ENCODE measurements at places on chromosomes 16 and 17.

GRCh38 chr17:63433746-63434591, 12.1 kb downstream of the CYB561 start:
- no peak for DNase-seq

DNA sequence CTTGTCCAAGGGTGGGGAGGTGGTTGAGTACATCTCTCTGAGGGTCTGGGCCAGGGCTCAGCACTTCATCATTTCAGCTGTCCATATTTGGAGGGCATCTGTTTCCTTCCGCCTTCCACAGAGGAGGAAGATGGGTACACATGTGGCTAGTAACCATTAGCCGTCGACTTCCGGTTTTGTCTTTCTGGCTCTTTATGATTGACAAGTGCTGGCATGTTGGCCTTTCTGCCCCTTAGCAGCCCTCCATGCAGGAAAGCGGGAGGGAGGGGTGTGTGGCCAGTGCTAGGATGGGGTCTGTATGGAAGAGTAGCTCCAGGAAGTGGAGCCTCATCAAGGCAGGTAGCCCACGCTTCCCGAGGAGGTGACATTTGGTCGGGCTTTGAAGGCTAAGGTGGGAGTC, 69.6 kb downstream of the RAI1 start:
- no peak for DNase-seq

- DNase-seq = no peak
Measured at GRCh38 chr17:73189417-73190099, 3.3 kb upstream of the COG1 start.

- DNase-seq = no peak
Measured at GRCh38 chr16:13068912-13069583, 167.7 kb downstream of the SHISA9 start.

DNA sequence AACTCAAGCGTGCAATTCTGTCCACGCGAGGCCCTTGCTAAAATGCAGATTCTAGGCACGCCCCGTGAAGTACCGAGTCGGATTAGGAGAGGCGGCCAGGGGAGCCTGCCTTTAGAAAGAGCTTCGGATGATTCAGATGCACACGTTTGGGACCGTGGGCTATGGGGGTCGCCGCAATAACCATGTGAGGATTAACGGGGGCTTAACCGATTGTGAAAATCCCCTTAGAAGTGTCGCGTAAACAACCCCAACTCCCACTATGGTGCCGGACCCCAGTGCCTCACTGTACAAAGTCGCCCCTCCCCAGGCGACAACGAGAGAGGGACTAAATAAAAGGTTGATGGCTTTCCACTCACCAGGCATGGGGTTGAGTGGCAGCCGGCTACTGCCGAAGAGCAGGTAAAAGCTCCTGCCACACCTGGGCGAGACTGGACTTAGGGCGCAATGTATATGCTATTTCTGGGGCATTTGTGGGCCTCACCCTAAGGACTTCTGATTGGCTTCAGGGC, 635 bp upstream of the SP2 start:
- DNase-seq = no peak

- no peak for DNase-seq
Measured at GRCh38 chr16:30352488-30353401, 2.4 kb downstream of the CD2BP2 start.

- no peak for DNase-seq
Measured at GRCh38 chr16:17585449-17586074, 114.8 kb upstream of the XYLT1 start.

GRCh38 chr17:29020576-29020975, 14.7 kb upstream of the SEZ6 start:
- DNase-seq = no peak

GRCh38 chr17:58344047-58344790, 7.8 kb downstream of the SUPT4H1 start:
- peak; percentile 88 for DNase-seq

GRCh38 chr17:7717756-7718350, 309 bp downstream of the DNAH2 start:
- DNase-seq = no peak

DNA sequence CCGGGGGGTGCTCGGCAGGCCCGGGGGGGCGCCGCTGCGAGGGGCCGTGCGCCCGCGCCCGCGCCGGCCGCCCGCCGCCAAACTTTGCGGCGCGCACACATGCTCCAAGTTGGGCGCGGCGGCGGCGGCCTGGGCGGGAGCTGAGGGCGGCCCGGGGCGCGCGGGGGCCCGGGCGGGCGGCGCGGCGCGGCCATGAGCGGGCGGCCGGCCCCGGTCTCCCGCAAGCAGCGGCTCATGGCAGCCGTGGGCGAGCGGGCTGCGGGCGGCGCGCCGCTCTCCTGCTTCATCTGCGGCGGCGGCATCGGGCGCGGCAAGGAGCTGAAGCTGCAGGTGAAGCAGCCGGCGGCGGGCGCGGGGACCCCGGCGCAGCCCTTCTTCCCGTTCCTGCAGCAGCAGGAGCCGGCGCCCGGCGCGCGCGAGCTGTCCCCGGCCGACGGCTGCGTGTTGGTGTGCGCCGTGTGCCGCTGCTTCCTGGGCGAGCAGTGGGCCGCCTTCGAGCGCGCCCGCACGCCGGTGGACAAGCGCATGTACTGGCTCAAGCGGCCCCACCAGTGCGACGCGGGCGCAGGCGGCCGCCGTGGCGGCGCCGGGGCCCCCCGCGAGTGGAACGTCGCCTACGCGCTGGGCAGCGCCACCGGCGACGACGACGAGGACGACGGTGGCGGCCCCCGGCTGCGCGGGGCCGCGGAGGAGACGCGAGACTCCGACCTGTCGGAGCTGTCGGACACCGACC, 57.2 kb upstream of the CIBAR2 start:
- DNase-seq = no peak

DNA sequence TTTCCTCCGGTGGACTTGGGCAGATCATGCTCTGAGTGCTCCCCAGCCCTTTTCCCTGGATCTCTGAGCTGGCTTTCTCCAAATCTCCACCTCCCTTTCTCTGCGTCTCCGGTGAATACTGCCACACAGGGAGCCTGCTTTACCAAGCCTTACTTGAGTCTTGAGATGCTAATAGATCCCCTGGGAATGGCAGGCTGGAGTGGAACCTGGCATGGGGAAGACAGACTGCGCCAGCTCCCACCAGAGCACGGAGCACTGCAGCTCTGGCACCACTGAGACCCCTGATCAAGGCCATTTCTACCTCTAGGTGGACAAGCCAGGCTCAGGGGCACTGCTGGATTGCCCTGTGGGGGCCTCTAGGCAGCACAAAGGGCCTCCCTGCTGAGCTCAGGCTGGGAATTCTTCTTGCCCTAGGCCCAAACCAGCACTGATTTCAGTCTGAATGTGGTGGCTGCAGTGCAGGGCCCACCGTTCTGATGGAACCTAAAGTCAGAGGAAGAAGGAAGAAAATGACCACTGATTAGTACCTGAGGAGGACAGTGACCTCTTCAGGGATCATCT, 74.3 kb upstream of the CRHR1 start:
- no peak for DNase-seq

DNA sequence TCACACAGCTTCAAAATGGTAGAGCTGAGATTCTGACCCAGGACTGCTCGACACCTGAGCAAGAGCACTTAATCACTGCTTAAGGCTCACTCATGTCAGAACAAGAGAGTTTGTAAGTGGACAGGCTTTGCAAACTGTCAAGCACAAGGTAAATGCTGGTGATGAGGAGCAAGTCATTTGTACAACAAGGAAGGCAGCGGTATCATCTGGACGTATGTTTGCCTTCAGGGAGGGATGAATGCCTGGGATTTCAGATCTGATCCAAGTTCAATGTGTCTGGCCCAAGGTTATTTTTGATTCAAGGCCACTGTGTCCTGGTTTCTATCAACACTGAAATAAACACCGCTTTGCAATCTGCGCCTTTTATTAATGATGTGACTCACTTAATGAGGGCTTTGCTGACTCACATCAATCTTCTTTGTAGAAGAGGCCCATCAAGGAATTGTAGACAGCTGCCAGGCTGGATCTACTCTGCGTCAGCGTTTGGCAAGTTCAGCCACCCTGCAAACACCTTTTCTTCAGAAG, 174.4 kb upstream of the HS3ST3A1 start:
- DNase-seq = no peak

- DNase-seq = no peak
Measured at GRCh38 chr16:17173281-17173680, 297.5 kb downstream of the XYLT1 start.

- DNase-seq = no peak
Measured at GRCh38 chr17:32484628-32485027, 2.2 kb upstream of the CDK5R1 start.

DNA sequence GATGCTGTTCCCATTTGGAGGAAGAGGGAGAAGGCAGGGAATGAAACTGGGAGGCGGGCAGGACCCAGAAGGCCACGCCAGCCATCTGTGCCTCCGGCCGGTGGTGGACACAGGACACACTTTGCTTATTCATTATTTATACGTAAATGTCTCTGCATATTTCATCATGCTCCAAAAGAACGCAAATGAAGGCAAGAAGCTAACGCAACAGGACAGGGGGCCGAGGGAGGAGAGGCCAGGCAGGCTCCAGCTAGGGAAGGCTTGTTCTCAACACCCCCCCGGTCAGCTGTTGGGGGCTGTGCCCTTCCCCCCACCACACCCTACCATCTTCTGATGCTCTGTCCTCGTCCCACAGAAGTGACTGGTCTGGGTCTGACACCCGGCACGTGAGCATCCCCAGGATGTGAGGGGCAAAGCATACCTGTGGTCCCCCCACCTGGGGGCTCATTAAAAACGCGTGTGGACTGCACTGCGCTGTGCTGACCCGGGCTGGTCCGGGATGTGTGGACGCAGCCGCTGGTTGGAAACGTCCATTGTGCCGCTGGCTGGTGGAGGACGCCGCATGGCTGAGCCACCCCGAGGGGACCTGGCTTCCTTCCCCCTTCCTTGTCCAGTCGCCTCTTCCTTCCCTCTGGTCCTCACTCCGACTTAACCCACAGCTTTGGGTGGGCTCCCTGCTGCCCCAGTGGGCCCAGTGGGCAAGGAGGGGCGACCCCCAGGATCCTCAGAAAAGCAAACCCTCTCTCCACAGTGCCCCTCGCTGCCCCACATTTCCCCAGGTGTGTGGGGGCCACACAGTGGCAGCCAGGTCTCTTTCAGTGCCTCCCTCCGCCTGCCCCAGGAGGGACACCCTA, 46.4 kb upstream of the ENPP7 start:
- no peak for DNase-seq

DNA sequence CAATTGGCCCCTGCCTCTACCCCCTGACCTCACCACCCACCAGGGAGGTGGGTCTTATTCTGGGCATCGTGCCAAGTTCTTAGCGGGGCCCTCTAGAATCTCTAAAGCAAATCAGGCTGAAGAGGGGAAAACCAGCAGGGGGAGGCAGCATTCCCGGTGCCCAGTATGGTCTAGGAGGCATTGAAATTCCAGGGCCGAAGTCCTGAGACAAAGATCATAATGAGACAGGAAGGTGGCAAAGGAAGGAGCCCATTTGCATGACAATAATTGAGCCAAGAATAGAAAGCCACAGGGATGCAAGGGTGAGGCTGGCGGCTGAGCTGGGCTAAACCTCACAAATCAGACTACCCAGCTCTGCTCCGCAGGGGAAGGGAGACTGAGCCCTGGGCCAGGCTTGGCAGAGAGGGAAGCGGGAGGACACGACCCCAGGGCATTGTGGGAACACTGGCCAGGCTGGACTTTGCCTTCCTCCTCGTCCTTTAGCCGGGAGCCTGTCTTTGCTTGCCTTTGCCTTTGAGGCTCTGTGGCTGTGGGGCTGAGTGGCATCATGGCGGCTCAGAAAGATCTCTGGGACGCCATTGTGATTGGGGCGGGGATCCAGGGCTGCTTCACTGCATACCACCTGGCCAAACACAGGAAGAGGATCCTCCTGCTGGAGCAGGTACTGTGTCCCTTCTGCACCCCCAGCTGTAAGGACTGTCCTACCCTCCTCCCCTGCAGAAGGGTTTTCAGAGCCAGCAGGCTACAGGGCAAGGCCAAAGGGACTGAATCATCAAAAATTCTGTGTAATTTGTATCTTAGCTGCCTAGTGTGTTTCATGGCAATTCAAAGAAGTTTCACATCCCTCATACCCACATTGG, at the start of gene PIPOX:
PIPOX (plus strand) TSS at position 463 of the 860 bp plus-strand sequence; CDS start at position 548, 85 bp downstream.
- DNase-seq = no peak

- DNase-seq = no peak
Measured at GRCh38 chr16:57680842-57681375, 12.8 kb downstream of the ADGRG3 start.

DNA sequence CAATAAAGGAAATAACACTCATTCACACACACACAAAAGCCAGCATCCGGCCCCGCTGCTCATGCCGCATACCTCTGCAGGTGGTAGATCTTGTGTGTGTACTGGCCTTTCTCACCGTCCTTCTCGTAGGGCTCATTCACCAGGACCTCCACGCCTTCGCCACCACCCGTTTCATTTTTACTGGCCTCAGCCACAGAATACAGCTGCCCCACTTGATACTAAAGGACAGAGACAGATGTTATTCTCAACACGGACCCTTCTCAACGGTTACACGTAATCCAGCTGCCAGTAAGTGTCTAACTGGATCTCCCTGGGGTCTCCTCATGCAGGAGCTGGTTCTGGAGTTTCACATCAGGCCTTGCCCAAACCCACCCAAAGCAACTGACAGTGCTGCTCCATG, 9.7 kb downstream of the PITPNA start:
- DNase-seq = no peak

All from stimulated activated CD4-positive, alpha-beta T cell treated with anti-CD3 and anti-CD28 coated beads, Interleukin-2, amount 100 ng/mL, for 4 hours (primary cell).